ENCODE measurements at places on chromosomes 1 and 21.

DNA sequence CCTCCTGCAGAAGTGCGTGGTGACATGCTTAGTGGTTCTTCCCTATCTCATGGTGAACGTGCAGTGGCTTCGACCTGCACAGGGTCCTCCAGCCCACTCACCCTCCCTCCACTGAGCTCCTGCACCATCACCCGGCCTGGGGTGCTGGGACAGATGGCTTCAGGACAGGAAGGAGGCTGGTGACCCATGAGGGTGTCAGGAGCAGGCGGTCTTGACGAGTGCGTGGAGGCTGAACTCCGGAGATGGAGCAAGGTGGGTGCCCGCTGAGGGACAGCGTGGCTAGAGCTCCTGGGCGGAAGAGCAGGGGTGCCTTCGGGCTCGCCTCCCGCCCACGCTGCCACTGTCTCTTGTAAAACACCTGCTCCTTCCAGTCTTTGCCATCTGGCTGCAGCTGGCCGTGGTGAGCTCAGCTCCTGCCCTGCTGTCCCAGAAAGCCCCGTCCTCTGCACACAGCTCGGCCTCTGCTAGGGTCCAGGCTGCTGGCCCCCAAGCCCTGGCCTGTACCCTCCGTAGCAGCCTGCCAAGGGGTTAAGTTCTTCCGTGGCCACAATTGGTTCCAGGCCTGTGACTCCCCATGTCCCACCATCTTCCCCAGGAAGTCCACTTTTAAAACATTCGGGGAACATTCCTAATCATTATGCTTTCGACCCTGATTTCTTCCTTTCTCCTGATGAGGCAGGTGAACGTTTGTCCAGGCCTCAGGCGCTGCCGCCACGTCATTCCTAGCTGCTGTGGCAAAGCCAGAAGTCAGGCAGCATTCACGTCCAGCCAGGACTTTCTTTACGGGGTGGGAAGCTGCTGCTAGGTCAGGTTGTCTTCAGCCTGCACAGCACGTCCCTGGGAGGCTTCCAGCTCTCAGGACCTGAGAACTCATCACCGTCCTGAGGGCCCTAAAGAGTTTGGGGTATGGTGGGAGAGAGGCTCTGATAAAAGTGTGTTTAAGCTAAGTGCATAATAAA lies 8.1 kb downstream of the KRTAP10-1 start:
- DNase-seq, result no peak

DNA sequence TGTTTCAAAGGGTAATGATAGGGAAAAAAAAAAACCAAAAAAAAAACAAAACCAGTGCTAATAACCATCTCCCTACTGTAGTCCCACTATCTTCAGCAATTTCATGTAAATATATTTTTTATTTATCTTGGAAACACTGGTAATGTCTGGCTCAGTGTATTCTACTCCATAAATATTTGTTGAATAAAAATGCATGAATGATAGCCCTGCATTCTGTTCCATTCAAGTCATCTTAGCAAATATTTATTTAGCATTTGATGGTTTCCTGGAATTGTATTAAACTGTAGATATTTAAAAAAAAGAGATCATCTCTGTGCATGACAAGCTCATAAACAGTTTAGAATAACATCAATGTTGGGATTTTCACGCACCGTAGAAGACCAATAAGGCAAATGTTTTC lies 24.2 kb downstream of the IL23R start:
- no peak for DNase-seq

GRCh38 chr21:46347203-46347550 lies 23.2 kb downstream of the PCNT start:
- no peak for DNase-seq

GRCh38 chr1:206559672-206559995 lies 52.3 kb downstream of the RASSF5 start:
- DNase-seq, result no peak

DNA sequence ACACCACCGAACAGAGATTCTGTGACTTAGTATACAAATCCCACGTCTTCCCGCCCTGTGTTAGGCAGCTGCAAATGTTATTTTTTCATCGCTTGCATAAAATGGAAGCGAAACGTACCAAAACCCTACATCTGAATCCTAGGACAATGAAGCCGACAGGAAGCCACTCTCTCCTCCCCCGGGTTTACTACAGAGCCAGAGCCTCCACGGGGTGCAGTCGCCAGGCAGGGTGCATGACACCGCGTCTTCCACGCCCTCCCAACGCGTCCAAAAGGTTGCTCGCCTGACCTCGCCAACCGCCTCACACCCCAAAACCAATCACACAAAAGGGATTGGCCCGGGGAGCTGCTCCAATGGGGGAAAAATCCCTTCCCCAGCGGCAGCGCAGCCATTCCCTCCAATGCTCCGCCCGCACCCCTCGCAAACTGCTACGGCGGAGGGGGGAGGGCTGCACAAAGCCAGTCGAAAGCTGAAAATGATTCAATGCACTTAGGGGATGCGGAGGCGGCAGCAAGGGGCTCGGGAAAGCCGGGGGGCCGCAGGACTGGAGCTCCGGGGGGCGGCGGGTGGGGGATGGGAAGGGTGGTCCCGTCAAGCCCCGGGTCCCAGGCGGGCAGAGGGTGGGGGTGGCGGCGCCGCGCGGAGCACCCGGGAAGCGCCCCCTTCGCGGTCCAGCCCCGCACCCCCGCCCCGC lies 701 bp downstream of the CEP170 start:
- DNase-seq, result no peak

GRCh38 chr1:22689505-22689904 lies 21.1 kb upstream of the EPHB2 start:
- DNase-seq, result no peak

DNA sequence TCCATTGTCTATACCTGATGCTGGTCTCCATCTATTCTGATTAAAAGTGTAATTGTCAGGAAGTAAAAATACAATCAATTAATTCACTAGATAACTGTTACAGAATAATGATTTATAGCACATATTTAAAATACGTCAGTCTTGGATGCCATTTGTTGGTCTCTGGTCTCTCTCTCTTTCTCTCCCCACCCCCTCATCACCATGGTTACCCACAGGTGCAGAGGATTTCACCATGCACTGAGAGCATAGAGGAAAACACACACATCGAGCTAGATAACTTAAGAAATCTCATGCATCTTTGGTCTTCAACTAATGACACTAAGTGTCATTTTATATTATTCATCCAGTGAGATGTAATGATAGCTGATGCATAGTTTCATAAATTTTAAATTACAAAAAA lies 33.4 kb downstream of the LRRC53 start:
- no peak for DNase-seq

DNA sequence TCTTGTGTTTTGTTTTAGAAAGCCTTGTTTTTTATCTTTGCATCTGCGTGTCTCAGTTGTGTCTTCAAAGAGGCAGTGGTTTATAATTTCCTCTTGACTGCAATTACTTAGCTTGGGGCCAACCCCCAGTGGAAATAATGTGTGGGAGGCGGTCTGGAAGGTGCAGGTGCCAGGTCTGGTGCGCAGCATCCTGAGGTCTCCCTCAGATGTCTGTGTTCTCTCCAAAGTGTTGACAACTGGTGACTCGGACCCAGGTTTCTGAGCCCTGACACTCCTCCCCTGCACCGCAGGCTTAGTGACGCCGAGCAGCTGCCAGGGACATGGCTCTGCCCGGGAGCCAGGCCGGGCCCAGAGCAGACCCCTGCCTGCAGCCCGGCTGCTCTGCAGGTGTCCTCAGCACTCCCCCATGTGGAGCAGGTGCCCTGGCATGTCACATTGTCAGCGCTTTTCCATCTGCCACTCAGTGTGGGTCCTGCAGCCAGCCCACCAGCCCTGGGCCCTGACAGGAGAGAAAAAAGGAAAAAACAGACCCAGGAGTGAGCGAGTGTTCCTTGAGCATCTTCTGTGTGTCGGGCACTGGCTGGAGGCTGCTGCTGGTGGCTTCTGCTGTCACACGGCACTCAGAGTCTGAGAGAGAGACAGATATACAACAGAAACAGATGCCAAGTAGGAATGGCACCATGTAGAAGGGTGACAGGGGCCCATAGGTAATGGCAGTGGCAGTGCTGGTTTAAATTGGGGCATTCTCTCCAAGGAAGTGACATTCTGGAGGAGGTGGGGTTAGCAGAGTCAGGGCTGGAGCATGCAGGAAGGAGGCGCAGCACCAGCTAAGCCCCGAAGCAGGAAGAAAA lies 24.8 kb upstream of the SELENON start:
- DNase-seq, result no peak

DNA sequence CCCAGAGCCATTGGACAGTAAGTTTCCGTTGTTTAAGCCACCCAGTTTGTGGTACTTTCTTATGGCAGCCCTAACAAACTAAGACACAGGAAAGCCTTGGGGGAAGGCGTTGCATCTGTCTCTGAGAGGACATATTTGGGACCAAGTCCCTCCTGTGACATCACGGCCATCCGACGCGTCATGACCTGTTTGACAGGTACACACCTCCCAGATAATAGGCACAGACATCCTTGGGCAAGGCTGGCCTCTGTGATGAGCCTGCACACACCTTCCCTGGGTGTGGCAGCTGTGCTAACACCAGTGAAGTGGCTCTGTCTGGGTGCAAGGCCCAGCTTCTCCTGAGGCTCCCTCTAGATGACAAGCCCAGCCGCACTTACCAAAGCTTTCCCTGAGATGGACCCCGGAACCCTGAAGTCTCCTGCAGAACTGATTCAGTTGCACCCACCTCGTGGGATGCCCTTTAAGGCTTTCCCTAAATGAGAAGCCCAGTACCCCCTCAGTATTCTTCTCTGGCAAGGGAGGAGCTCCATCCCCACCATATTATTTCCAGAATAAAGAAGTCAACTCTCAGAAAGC lies 136.5 kb downstream of the ZSCAN20 start:
- no peak for DNase-seq

DNA sequence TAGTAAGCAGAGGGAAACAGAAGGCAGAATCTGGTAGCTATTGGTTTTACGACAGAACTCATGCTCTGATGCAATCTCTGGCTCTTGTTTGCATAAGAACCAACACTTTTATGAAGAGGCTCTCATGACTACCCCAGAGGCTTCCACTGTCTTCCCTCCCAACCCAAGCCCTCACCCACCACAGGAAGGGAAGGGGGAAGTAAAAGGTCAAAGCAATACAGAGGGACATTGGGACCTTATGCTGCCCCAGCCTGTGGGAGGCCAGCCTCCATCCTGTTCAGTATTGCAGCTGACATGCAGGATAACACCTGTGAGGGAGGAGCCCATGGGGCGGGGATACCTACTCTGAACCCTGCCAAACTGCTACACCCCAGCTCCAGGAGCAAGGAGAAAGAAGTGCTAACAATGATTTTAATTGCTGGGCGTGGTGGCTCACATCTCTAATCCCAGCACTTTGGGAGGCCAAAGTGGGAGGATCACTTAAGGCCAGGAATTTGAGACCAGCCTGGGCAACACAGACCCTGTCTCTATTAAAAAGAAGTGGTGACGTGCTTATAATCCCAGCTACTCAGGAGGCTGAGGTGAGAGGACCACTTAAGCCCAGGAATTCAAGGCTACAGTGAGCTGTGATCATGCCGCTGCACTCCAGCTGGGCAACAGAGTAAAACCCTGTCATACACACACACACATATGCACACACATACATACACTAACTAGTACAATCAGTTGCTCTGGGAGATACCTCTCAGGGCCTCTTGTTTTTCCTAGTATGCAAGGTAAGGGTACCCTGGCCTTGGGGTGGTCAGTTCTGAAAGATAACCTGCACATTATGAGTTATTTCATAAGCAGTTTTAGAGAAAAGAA lies 9.5 kb downstream of the MR1 start:
- DNase-seq, result no peak

- DNase-seq, result no peak
Measured at GRCh38 chr1:153353226-153353947, 4.3 kb upstream of the S100A9 start.

DNA sequence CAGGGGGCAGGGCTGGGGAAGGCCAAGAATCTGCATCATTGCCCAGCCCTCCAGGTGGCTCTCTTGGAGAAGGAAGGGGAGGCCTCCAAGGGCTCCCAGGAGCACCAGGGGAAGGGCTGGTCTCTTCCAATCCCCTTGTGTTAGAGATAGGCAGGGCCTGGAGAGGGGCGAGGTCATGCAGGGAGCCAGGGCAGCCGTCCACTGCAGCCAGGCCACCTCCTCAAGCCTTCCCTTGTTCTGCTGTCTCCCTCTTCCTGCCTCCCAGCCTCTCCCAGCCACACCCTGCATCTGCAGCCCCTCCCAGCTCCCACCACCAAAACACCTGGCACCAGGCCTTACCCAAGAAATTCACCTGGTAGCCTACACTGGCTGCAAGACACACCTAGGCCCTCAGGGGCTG lies 105.3 kb upstream of the IFFO2 start:
- no peak for DNase-seq

GRCh38 chr1:196393742-196394141 lies 214.5 kb downstream of the KCNT2 start:
- no peak for DNase-seq

DNA sequence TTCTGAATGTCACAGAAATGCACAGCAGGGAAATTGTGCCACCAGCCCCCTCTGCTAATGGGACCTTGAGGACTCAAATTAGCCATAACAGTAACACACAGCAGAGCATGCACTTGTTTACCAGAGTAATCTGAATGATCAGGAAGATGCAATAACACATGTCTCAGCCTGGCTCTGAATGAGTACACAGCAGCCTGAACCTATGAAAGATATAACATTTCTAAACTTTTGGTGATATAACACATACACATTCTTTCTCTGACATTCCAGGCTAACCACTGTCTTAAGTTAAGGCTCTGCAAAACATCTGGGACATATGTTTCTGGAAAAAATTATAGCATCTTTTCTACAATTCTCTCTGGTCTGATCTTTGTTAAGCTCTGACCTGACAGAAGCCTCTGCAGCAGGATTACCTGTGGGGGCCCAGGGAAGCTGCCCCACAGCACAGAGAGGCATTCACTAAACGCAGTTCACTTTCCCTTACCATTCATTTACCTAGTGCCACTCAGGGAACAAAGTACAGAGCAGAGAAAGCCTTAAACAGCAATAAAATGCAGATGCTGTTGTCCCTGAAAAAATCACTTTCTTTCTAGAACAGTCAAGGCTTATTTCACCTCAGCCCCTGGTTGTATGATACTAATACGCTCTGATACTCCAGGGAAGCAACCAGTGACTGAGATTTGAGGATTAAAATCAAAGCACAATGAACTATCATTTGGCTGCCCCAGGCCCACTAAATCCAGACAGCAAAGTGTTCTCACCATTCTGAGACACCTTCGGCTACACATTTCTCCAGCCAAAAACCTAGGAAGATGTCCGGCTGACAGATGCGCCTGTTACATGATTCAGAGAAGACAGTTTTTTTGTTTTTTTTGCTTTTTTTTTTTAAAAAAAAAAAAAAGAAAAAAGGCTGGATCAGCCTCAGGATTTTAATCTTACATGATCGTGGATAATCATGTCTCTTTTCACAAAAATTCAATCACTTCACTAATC lies 54.0 kb upstream of the CNN3 start:
- DNase-seq, result no peak

DNA sequence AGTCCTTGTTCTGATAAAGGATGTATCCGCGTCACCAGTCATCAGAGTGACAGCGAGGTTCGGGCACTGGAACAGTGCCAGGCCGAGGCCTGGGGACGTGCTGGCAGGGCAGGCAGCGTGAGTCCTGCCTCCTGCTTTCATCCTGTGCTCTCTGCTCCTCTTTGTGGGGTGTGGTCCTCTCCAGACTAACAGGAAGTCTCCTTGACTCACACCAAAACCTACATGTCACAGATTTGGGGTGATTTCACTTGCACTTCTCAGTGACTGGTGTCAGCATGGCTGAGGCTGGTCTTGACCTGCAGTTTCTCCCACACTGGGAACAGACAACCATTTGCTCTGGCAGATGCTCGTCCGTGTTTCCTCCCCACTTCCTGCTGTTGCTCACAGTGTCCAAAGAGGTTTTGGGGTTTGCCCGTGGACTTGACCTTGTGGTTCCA lies 8.8 kb upstream of the NLRP3 start:
- DNase-seq, result no peak

GRCh38 chr1:62875676-62876075 lies 91.7 kb downstream of the ATG4C start:
- DNase-seq, result no peak

All from esophagus squamous epithelium (tissue), 5 donors.